ENCODE measurements at places on chromosomes 2 and 18. TPM values are rescaled to one million over a fixed set of nuclear protein-coding genes. Genes with fewer than 3 reads are reported as not detected.

The THADA gene
- 43.2 TPM for total RNA-seq

GRCh38 chr2:118801151-118801550 lies 46.3 kb downstream of the EN1 start:
- DNase-seq: no peak

The CIDEA gene
- total RNA-seq: 11.1 TPM

DNA sequence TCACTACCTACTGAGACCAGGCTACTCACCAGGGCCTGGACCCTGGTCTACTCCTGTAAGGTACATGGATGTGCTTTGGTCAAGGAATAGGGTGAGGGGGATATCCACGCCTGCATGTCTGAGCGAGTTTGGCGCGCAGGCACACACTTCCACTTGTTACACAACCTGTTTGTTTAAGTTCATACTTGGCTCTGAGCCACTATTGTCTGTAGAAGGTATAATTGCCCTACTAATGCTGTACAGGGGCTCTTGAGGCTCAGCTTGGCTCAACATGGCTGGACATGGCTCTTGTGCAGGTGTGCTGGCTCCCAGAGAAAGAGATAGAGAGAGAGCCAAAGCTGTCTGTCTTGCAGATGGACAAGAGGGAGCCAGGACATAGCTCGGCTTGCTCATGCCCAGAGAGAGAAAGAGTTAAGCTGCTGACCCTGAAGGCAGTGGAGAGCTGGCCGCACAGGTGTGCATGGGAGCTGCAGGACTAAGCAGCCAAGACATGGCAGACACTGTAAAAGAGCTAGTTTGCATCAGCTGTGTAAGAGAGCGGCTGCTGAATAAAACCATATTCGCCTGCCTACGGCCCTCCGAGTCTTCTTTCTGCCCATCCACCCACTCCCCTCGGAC lies 35.2 kb downstream of the NPPC start:
- no peak for DNase-seq

The CDH7 gene
- total RNA-seq: 0.79 TPM

GRCh38 chr18:59469463-59470180 lies 110.6 kb upstream of the LMAN1 start:
- DNase-seq: no peak

GRCh38 chr18:24095976-24096375 lies 42.9 kb upstream of the CABYR start:
- DNase-seq: no peak

The TWIST2 gene
- total RNA-seq: 60.3 TPM

The SULT1C2 gene
- 1.5 TPM for total RNA-seq

DNA sequence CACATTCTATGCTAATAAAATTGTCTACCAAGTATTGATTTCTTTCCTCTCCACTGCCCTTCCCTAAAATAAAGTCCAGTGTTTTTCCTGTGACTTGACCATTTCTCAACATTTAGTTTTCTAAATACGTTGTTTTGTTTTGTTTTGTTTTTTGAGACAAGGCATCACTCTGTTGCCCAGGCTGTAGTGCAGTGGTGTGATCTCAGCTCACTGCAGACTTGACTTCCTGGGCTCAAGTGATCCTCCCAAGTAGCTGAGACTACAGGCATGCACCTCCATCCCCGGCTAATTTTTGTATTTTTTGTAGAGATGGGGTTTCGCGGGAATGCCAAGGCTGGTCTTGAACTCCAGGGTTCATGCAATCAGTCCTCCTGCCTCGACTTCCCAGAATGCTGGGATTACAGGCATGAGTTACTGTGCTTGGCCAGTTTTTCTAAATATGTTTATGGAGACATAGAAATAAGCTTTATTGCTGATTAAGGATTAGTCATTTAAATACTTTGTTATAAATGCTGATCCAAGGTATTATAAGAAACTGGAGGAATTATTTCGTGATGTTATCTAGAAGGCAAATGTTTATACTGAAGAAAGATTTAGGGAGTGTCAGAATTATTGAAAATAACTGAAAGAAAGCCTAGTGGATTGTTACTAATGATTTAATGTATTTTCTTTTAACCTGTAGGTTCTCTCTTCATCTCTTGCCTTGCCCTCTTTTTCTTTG lies 5.7 kb upstream of the HTR2B start:
- DNase-seq: no peak

The PSMA8 gene
- total RNA-seq: not detected

The IL1F10 gene
- total RNA-seq: 2.7 TPM

GRCh38 chr2:74005786-74006185 lies 21.1 kb downstream of the TET3 start:
- DNase-seq: no peak

DNA sequence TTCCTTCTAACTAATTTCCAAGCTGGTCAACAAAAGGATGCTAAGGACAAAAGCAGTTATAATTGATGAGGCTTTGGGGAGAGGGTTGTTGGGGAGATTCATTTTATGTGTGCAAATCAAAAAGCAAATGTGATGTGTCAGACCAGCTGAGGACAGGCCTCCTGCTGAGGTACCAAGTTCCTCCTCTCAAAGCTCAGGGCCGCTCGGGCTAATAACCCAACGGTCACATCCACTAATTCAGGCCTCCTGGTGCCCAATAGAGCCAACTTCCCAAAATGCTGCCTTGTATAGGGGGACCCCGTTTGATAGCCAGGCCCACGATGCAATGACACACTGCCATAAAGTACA lies 88.6 kb upstream of the RTN4 start:
- DNase-seq: no peak

Measured in skin of body (tissue), 3 donors.